Fibroblast of lung (primary cell): ENCODE measurements at places on chromosomes 6 and 20. TPM values are rescaled to one million over a fixed set of nuclear protein-coding genes. Genes with fewer than 3 reads are reported as not detected.

Gene LTB
- not detected in 2 replicates for total RNA-seq

Gene COL20A1
- not detected in 2 replicates for total RNA-seq

Gene SLC17A1
- total RNA-seq, result not detected in 2 replicates

Gene TRAPPC3L
- total RNA-seq, result under 0.01 TPM in 2 replicates

Gene CST9L
- not detected in 2 replicates for total RNA-seq

Gene CRIP3
- 0.26 TPM in 1 of 2 replicates, not detected in the other for total RNA-seq

Gene UCKL1
- total RNA-seq, result 20.8 and 27.9 TPM in 2 replicates

Gene CPNE5
- 0.26 TPM in 1 of 2 replicates, not detected in the other for total RNA-seq

Gene OPRL1
- total RNA-seq, result 2.6 and 4.1 TPM in 2 replicates

Gene IPCEF1
- total RNA-seq, result 0.26 and 0.33 TPM in 2 replicates

Gene HLA-DQB2
- total RNA-seq, result not detected in 2 replicates

Gene NFKBIE
- 5.4 and 6.4 TPM in 2 replicates for total RNA-seq

Gene CNKSR3
- 3.9 and 14.0 TPM in 2 replicates for total RNA-seq

Gene BEND3
- total RNA-seq, result 0.83 and 1.0 TPM in 2 replicates

Gene SERPINB1
- total RNA-seq, result 19.3 TPM in 2 replicates

Gene TFAP2C
- total RNA-seq, result not detected in 2 replicates

Gene PGC
- not detected in 2 replicates for total RNA-seq

Gene MYL9
- 9.2 and 25.4 TPM in 2 replicates for total RNA-seq

Gene MOXD1
- 45.5 and 89.8 TPM in 2 replicates for total RNA-seq

Gene HRH3
- total RNA-seq, result not detected in 2 replicates

Gene HLA-DRB1
- total RNA-seq, result under 0.01 and 0.26 TPM in 2 replicates

Gene RUNX2
- total RNA-seq, result 2.1 and 4.5 TPM in 2 replicates

Gene BTN1A1
- total RNA-seq, result not detected in 2 replicates

Gene CLVS2
- under 0.01 TPM in 1 of 2 replicates, not detected in the other for total RNA-seq

Gene CDH26
- total RNA-seq, result 0.26 and 0.50 TPM in 2 replicates

Gene SGK2
- total RNA-seq, result 0.26 and 0.66 TPM in 2 replicates

Gene NKAIN4
- total RNA-seq, result not detected in 2 replicates

Gene YIPF3
- total RNA-seq, result 83.7 and 106 TPM in 2 replicates

Gene BMP5
- 1.0 and 1.5 TPM in 2 replicates for total RNA-seq

Gene PGBD1
- total RNA-seq, result 5.6 and 5.8 TPM in 2 replicates

Gene SYNJ2
- total RNA-seq, result 43.4 and 57.3 TPM in 2 replicates

Gene PDYN
- total RNA-seq, result not detected in 2 replicates

Gene LY6G6F
- not detected in 2 replicates for total RNA-seq

Gene ACAT2
- total RNA-seq, result 37.5 and 121 TPM in 2 replicates

Gene DNMT3B
- total RNA-seq, result 1.5 and 3.1 TPM in 2 replicates

Gene CST5
- not detected in 2 replicates for total RNA-seq

Gene OXT
- total RNA-seq, result not detected in 2 replicates

Gene DYNLRB1
- 39.8 and 107 TPM in 2 replicates for total RNA-seq

Gene PROKR2
- total RNA-seq, result not detected in 2 replicates

Gene CLDN20
- not detected in 2 replicates for total RNA-seq

Gene CGA
- not detected in 2 replicates for total RNA-seq

Gene BANF2
- total RNA-seq, result not detected in 2 replicates

Gene ETV7
- total RNA-seq, result 1.0 and 1.5 TPM in 2 replicates

Gene STMND1
- total RNA-seq, result not detected in 2 replicates

Gene MICAL1
- total RNA-seq, result 30.8 and 53.5 TPM in 2 replicates

Gene KHDRBS2
- total RNA-seq, result not detected in 2 replicates

Gene FGD2
- total RNA-seq, result not detected in 2 replicates
